Stimulated activated CD8-positive, alpha-beta memory T cell treated with anti-CD3 and anti-CD28 coated beads, Interleukin-4, amount 100 ng/mL, for 1 hour (primary cell): ENCODE measurements at places on chromosomes 16 and 17.

- DNase-seq, result no peak
These were observed 7.5 kb downstream of the N4BP1 start for GRCh38 chr16:48602356-48603014.

GRCh38 chr17:66779237-66779606, 55.7 kb upstream of the CACNG5 start:
- no peak for DNase-seq

GRCh38 chr17:40506786-40507185, 5.4 kb upstream of the TNS4 start:
- no peak for DNase-seq

DNA sequence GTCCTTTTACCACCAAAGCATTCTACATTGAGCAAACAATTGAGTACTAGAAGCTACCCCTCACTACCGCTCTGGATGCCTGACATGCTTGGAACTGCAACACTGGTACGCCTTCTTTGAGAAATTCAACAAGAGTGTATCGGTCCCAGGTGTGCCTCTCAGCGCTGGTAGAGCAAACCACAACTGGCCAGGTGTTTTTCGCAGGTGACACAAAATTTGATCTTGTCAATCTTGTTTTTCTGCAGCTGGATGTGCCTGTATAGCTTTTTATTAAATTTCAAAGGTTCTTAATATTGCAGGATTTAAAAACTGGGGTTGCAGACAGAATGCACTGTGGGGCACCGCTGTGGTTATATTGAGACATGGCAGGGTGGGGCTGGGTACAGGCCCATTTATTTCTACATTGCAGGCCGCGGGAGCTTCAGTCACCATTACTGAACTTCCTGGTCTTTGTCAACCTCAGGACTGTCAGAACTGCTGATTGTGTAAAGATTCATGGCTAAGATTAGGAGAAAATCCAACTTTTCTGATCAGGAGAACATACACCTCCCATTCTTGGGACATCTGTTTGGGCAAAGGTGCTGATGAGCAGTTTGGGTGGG, 4.5 kb upstream of the SNX20 start:
- no peak for DNase-seq

DNA sequence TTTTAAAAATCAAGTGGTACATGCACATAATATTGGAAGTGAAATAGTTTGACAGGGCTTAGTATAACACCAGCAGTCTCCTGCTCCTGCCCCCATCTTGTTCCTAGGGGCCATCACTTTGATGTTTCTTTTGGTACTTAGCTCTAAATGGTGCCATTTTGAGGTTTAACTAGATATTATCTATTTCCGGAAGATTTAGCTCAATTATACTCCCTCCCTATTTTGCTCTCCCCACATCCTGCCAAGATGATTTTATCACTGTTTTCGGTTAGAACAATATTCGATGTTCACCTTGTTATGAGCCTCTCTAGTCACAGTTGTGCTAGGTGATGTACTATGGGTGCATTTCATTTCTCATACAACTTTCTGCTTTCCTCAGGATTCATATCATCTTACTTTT, 20.0 kb upstream of the SLC35G3 start:
- DNase-seq, result no peak

DNA sequence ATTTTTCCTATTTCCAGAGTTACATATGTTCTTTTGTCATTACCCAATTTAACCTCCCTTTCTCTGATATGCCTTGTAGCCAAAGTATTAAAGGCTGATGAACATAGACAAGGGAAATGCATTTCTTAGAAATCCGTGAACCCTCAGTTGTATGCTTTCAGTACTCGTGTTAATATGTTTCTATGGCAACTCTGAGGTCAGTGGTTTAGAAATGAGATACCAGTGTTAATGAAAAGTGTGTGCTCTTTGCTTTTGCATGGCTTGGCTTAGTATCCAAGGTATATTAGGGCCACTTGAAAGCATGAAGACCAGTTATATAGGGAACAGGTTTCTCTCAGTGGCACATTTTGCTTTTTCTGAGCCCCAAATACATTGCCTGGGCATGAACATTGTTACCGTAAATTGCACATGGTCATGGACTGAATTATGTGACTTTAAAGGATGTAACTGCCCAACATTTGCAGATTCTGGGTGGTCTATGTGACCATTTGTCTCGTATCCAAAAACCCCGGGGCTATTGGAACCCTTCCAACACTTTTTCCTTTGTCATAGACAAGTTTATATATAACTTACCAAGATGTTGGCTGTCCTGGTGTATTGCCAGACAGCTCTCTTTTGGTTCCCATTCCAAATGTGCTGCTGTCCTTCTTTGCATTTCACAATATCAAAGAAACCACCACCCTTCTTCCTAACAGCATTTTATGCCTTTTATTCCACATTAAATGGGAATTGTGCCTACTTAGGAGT, 17.5 kb downstream of the ABHD15 start:
- no peak for DNase-seq

- no peak for DNase-seq
These were observed 32.2 kb upstream of the MFSD6L start for GRCh38 chr17:8831234-8831849.

GRCh38 chr16:84007965-84008364, 34.6 kb downstream of the SLC38A8 start:
- no peak for DNase-seq

DNA sequence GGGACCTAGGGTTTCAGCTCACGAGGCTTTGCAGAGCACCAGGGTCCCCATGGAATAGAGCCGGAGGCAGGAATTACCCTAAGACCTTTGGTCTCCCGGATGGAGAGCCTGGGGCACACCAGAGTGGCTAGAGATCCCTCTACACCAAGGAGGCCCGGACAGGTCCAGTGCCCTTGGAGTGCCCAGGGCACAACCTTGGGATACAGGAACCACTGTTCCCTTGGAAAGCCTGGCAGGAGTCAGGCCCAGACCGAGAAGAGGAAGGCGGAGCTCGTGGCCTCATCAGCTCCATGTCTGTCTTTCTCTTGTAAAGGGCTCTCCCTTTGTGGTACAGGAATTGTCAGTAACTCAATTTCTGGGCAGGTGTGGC, 3.8 kb upstream of the DBNDD1 start:
- DNase-seq, result no peak

GRCh38 chr17:48593840-48594537, 410 bp upstream of the HOXB5 start:
- peak; percentile 53 for DNase-seq

DNA sequence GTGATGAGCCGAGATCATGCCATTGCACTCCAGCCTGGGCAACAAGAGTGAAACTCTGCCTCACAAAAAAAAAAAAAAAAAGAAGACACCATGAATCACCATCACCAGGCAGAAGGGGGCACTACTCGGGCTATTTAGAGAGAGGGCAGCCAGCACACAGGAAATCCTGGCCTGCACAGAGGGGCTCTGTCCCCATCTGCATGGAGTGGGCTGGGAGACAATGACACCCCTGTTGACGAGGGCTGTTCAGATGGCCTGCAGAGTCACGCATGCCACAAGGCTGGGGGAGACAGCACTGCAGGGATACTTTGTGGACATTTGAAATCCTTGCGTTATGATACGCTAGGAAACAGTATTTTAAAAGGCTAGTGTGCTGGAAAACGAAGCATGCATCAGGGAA, 48.3 kb downstream of the CUEDC1 start:
- DNase-seq, result no peak

DNA sequence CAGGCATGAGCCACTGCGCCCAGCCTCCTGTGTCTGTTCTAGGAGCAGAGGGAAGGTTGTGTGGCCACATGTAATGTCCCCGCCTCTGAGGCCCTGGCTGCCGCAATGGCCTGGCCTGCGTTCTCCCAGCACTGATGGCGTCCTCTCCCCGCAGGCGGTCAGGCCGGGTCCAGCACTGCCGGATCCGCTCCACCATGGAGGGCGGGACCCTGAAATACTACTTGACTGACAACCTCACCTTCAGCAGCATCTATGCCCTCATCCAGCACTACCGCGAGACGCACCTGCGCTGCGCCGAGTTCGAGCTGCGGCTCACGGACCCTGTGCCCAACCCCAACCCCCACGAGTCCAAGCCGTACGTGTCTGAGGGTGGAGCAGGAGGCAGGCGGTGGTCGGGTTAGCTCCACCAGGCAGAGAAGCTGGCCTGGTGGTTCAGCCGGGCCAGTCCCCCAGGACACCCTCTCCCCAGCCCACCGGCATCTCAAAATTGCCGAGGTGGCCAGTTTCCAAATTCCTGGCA, 100.8 kb downstream of the SDR42E1 start:
- DNase-seq, result no peak

DNA sequence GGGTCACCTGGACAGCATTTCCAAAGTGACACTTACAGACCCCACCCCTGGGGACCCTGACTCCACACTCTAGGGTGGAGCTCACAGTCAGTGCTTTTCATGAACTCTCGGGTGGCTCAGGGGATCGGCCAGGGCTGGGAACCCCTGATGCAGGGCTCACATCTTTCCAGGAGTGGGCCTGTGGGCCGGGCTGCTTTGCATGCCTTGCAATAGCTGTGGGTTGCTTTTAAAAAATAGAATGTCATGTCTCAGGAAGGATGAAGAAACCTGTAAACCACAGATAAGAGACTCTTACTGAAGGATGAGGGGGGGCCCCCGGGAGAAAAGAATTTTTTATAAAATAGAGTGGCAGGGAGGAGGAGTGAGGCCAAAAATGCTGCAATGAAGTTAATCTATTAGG, 40.2 kb downstream of the RBFOX3 start:
- no peak for DNase-seq

GRCh38 chr17:2691965-2692780, 19.4 kb downstream of the CLUH start:
- DNase-seq, result no peak

- DNase-seq, result no peak
These were observed 3.8 kb downstream of the PMP22 start for GRCh38 chr17:15261258-15261801.

- no peak for DNase-seq
These were observed 102.9 kb downstream of the NLK start for GRCh38 chr17:28145348-28145747.

- DNase-seq, result no peak
These were observed 75.2 kb downstream of the KATNIP start for GRCh38 chr16:27625050-27625697.

GRCh38 chr17:51200846-51201245, 34.6 kb downstream of the NME2 start:
- no peak for DNase-seq

DNA sequence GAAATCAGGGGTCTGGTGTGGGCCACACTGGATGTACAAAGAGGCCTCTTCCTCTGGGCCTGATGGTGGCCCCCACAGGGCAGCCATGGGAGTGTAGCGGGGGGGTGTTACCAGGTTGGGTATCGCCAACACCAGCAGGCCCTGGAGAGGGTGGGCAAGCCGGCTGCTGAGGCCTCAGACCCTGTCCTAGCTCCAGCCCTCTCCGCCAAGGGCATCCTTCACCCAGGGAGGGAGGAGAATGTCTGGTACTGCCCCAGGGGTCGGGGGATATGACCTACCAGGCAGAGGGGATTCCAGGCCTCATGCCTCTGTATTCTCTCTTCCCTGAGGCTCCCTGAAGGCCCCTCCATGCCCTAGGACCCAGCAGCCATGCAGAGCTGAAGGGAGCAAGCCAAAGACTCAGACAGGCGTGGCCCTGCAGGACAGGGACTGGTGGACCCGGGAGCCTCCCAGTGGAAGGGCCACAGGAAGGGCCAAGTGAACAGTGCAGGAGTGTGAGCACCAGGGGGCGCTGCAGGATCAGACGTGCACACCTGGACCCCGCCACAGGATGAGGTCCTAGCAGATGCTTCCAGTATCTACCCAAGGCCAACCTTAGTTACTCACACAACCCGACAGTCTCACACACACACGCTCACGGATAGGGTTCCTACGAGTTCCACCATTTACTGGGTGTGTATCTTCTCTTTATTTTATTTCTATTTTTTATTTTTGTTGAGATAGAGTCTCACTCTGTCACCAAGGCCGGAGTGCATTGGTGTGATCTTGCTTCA, 10.9 kb upstream of the CES4A start:
- DNase-seq, result peak; percentile 83

DNA sequence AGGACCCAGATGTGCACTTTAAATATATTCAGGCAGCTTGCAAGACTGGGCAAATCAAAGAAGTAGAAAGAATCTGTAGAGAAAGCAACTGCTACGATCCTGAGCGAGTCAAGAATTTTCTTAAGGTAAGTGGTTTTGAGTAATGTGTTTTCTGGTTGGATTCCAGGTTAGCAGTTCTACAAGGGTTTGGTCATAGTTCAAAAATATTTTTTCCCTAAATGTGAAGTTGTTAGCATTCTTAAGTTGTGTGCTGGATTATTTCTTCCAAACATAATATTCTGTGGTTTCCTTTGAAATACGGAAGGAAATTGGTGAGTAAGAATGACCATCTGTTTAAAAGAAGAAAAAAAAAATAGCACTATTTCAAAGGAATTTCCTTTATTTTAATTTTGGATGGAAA, 38.4 kb downstream of the PTRH2 start:
- DNase-seq, result no peak

DNA sequence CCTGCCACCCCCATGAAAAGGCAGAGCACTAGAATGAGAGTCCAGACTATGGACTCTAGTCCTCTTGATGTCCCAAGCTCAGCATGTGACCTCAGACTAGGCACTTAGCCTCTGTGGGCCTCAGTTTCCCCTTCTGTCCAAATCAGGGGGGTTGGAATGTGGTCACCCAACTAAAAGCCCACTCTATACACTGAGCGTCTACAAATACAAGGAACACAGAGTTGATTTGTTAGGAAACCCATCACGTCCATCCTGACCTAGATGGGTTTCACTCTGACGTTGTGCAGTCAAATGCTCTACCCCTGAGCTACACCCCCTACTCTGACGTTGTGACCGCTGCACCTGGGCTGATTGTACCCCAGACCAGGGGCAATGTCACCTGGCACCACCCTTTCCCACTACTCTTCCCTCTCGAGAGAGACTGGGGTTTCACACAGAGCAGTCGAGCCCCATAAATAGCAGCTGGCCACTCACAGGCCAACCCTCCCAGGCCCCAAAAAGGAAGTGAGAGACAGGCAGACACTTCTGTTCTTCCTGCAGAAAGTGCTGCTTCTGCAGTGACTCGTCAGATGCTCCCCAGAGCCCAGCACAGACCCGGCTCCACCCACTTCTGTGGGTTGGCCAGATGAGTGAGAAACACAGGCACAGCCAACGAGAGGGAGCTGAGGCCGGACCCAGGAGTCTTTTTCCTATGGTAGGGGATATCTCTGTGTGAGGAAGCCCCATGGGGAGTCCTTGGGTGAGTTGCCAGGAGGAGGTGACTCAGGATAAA, 16.1 kb upstream of the TNFRSF13B start:
- no peak for DNase-seq

DNA sequence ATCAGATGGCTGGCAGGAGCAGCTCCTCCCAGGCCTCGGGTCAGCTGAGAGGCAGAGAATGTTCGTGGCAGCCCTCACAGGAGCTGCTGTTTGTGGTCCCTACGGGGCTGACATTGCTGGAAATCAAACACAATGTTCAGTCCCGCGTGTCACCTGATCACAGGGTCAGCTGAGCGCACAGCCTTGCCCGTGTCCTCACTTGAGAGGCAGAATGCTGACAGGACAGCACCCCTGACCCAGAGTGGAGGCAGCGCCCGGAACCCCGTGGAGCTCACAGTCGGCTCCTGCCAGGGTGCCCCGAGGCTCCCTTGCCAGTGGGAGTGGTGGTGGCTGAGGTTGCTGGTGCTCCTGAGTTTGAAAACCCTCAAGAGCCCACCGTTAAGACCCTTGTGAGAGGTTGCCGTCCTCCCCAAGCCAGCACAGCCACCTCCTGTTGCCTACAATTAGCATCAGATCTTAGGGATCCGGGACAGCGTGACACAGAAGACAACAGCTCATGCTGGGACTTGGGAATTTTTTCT, 3.6 kb upstream of the CHMP6 start:
- no peak for DNase-seq

GRCh38 chr17:28620010-28620409, 6.0 kb upstream of the RSKR start:
- DNase-seq, result no peak
